ENCODE measurements at places on chromosomes 11 and 22.
A peak's percentile ranks its signal among the peaks of the same experiment; 100 is the strongest.

- DNase-seq = no peak
Measured at GRCh38 chr11:29280452-29280851, 736.4 kb downstream of the KCNA4 start.

DNA sequence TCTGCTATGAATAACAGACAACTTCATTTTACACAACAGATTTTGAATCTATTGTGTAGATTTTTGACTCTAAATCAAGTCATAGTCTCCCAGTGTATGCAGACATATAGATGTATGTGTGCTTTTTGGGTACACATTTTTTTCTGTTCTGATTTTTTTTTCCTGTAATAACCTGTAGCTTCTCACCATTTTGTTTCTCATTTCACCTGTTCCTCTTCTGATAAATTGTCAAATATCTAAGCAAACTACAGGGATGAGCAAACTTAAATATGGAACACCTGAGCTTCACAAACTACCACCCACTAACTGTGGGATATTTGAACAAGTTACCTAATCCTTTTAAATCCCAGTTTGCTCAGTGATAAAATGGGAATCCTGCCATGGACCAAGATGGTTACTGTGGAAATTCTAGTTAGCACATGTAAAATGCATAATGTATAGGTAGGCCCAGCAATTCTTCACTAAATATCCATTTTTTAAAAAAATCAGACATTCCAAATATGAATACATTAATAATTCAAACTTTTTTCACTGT is 15.7 kb downstream of the LGR4 start:
- DNase-seq = no peak

DNA sequence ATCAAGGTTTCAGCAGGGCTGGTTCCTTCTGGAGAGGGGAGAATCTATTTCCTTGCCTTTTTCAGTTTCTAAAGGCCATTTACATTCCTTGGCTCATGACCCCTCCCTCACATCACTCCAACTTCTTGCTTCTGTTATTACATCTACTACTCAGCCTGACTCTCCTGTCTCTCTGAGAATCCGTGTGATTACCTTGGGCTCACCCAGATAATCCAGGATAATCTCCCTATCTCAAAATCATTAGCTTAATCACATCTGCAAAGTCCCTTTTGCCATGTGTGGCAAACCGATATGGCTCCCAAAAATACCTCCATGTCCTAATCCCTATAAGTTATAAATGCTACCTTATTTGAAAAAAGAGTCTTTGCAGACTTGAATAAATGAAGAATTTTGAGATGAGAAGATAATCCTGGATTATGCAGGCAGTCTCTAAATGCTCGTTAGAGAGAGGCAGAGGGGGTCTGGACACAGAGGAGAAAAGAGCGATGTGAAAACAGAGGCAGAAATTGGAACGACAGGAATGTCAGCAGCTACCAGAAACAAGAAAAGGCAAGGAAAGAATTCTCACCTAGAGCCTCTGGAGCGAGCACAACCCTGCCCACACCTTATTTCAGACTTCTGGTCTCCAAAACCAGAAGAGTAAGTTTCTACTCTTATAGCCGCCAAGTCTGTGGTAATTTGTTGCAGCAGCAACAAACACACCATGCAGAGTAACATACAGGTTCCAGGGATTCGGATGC is 23.6 kb upstream of the ARHGAP32 start:
- no peak for DNase-seq

- DNase-seq = peak; percentile 80
Measured at GRCh38 chr11:117528097-117528721, 200.6 kb downstream of the CEP164 start.

- no peak for DNase-seq
Measured at GRCh38 chr22:37675930-37676735, 697 bp downstream of the LGALS1 start.

Measured in SW480 (cell line).